Ureter (tissue), 1 donor: ENCODE measurements at places on chromosomes 6 and 20.

DNA sequence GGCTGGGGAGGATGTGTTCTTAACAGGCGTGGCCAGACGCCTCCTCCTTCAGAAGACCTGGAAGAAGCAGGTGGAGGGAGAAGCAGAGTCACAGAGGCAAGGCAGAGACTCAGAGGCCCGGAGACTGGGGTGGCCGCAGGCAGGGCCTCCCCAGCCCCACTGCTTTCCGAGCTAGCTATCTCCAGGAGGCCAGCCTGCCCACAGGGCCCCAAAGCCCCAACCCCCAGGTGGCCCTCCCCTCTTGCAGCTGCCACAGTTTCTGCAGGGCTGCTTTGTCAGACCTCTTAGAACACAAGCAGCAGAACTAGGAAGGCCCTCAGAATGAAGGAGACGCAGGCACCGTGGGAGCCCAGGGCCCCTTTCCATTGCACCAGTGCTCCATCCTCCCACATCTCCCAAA, 69.0 kb upstream of the MLN start:
- DNase-seq, result no peak

- DNase-seq, result no peak
Observed at GRCh38 chr20:14189794-14190402, 147.5 kb downstream of the FLRT3 start.

DNA sequence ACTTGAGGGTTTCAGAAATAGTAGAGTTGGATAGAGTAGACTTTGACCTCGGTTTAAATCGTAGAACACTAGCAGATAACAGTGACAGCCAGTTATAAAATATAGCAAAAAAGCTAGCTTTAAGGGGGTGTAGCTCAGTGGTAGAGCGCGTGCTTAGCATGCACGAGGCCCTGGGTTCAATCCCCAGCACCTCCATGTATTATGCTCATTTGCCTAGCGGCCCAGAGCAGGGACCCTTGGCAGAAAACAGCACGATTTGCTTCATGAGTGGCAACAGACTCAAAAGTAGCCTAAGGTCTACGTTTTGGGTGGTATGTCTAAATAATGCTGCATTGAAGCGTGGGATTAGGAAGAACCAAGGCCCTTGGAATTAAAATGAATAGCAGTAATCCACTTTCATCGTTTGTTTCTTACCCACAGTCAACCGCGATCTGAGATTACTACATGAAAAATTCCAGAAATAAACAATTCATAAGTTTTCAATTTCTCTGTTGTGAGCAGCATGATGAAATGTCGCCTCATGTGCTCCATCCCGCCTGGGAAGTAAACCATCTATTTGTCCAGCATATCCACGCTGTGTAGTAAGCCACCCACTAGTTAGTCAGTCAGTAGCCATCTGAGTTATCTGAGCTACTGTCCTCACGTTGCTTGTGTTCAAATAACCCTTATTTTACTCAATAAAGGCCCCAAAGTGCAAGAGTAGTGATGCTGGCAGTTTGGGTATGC, 184.9 kb downstream of the GPX5 start:
- DNase-seq, result no peak

GRCh38 chr6:3390698-3391097, 66.2 kb downstream of the SLC22A23 start:
- DNase-seq, result peak; percentile 68

DNA sequence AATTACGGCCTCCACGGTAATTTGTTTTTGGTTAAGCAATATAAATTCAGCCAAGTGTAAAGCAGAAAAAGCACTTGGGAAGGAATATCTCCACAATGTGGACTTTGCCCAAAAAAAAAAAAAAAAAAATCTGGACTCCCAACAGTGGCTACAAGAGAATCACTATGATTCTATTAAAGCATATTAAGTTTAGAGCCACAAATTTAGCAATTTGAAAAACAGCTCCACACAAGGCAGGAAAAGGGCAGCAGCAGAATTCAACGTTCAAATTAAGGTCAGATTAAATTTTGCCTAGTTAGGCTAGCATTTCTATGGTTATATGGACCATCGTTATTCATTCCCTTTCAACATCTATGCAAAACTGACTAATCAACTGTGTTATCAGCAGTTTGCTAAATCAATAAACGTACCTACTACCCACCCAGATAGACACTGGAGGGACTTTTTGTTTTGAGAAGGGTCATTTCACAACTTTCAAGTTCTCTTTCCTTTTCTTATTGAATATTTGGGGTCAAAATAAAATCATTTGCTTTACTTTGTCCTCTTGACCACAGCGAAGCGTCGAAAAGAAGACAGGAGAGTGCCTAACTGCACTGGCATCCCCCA, 1.0 kb downstream of the MCM9 start:
- no peak for DNase-seq

GRCh38 chr6:158812611-158813010, 6.6 kb downstream of the EZR start:
- no peak for DNase-seq

GRCh38 chr20:24909086-24909780, 39.8 kb upstream of the CST7 start:
- no peak for DNase-seq

DNA sequence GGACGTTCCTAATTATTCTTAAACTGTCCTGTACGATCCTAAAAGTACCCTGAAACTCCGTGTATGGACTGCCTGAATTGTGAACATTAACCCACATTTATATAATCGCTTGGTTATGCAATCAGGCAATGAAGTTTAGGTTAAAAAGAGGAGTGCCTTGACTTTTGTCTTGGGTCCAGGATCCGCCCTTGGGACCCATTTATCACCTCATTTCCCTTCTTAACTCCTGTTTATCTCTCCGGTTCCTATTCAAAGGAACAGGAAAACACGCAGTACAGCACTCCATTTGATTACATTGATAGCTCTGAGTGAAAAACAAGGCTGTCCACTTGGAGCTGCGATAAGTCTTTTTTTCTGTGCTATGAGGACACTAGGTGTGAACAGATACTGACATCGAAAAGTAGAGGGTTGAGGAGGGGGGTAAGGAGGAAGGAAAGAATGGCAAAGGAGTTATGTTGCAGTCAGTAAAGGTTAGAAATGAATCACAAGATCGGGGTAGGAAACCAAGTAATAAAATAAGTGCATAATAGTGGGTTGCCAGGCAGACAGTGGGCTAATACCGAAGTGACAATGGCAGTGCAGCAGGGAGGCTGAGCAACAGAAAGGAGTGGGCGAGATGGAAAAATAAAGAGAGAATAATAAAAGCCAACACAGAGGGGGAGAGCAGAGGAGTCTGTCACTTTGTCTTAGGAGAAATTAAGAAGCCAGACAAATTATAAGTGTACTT, 15.9 kb upstream of the PCK1 start:
- DNase-seq, result no peak

- DNase-seq, result no peak
Observed at GRCh38 chr6:24757611-24758010, 17.1 kb upstream of the GMNN start.

GRCh38 chr6:1316489-1316971, 4.6 kb downstream of the FOXQ1 start:
- peak; percentile 65 for DNase-seq

GRCh38 chr6:121612927-121613326, 177.5 kb downstream of the GJA1 start:
- no peak for DNase-seq

- no peak for DNase-seq
Observed at GRCh38 chr20:953742-954141, 37.6 kb upstream of the ANGPT4 start.

DNA sequence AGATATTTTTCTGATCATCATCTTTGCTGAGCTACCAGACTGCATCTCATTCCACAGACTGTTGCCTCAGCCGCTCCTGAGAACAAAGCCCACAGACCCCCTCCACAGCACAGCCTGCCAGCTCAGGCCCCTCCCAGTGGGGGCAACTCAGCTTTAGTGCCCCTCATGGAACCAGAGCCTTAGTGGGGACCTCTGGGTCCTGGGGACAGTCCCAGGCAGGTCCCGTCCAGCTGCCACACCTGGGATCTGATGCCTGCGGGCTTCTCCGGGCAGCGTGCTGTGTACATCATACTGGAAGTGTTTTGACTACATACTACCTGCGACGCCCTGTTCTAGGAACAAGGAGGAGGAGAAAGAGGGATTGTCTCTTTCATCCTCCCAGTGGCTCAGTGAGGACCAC, 38.3 kb upstream of the QKI start:
- DNase-seq, result no peak

- DNase-seq, result no peak
Observed at GRCh38 chr6:67127041-67127440, 1420.0 kb upstream of the EYS start.

GRCh38 chr6:88361298-88361697, 195.2 kb upstream of the CNR1 start:
- DNase-seq, result no peak

- no peak for DNase-seq
Observed at GRCh38 chr6:110270165-110270564, 88.0 kb downstream of the METTL24 start.

DNA sequence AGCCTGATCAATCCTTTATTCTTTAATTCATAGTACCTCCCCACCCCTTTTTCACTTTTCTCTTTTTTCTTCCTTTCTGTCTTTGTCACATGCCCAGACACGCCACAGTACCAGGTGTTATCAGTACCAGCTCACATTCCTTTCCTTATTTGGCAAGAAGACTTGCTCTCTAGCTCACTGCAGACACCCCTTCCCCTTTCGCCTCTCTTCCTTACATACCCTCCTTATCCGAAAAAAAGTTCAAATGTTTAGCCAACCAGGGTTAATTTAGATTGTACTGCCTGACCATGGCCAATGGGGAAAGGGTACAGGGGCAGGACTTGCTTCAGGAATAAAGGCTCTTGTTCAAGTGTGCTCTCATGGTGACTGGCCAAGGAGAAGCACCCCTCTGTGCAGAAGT, 9.3 kb upstream of the SIRPB2 start:
- DNase-seq, result no peak

DNA sequence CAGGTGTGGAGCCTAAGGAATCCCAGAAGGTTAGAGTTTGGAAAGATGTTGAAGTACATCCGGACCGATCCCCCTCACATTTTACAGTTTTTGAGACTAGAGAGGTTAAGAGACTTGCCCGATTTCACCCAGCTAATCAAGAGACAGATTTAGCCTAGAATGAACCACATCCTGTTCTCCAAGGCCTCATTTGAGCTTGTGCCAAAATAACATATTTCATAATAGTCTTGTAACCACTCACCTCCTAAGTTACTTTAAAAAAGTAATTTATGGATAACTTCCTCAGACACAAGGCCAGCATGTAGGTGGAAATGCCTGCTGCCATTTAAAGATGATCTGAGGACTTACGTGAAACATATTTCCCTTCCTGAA, 39.8 kb upstream of the ARHGAP18 start:
- DNase-seq, result no peak

GRCh38 chr20:11247046-11248010, 573.5 kb upstream of the JAG1 start:
- DNase-seq, result no peak

DNA sequence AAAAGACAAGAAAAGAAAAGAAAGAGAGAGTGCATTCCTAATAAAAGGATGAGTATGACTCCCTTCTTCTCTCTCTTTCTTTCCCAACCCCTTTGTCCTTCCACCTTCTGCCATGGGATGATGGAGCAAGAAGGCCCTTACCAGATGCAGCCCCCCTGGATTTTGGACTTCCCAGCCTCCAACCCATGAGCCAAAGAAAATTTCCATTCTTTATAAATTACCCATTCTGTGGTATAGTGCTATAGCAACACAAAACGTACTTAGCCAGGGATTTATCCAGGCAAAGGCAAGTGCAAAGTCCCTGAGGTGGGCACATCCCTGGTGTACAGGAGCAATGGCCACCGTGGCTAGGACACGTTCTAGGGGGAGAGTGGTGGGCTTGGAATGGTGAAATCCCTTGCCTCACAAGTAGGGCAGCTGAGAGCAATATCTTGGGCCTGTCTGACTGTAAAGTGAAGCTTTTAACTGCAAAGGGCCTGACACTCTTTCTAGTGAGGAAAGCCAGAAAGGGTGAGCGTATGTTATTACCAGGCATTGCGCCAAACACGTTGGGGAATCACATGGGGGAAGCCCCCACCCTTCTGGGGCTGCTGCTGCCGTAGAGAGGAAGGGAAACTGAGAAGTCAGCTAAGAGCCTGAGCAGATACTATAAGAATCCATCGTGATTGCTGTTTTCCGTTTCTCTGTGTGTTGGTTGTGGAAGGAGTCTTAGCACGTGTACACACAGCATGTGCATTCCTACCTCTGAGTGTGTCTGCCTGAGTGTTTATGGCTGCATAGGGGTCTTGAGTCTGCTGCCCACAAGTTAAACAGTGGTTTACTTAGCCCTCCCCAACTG, 50.7 kb upstream of the SIRPA start:
- DNase-seq, result no peak
